HTR-8/SVneo (cell line): ENCODE measurements at places on chromosomes 11 and 22.

GRCh38 chr22:37427135-37427710, at the start of gene ELFN2:
Gene ELFN2, minus strand, starts transcription at chr22:37427479. Its CDS starts 51,945 bp downstream, at chr22:37375534.
- peak; percentile 18 for DNase-seq

- DNase-seq: no peak
These were observed 527.8 kb downstream of the METTL15 start for GRCh38 chr11:28636033-28636432.

GRCh38 chr22:19374410-19374809, 57.1 kb downstream of the HIRA start:
- no peak for DNase-seq

DNA sequence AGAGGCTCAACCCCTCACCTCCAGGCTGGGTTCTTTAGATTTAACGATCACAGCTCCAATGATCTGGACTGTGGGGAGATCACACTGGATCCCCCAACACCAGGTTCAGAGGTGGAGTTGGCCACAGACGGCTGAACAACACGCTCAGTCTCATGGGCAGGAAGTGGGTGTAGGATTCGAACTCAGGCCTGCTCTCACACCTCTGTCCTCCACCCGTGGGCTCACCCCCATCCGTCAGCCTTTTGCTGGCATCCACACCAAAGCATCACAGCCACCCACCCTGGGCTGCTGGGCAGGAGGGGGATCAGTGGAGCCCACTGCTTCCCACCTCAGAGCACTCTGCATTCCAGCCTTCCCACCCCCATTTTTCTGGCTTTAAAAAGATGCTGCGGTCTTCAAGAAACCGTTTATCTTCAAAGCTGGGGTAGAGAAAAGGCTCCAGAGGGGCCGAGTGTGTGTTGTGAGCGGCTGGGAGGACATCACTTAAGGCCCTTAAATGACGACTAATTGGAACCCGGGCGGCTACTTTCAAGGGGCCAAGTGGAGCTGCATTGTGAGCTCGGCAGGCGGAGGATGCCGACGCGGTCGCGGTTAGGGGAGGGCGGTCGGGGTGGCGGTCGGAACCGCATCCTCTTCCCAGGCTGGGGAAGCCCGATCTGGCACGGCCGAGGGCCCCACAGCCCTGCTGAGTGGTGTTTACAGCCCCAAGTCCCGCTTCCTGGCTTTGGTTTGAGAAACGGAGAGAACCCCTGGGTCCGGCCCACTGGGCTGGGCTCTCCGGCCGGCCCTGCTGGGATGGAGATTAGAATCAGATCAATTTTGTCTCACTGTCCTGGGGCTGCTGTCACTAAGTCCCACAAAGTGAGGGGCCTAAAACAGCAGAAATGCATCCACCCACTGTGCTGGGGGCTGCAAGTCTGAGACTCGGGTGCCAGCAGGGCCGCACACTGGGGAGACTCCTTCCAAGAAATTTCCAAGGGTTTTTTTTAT, 15.9 kb upstream of the FGF3 start:
- DNase-seq: no peak

GRCh38 chr11:44313761-44314489, 4.0 kb upstream of the ALX4 start:
- no peak for DNase-seq

DNA sequence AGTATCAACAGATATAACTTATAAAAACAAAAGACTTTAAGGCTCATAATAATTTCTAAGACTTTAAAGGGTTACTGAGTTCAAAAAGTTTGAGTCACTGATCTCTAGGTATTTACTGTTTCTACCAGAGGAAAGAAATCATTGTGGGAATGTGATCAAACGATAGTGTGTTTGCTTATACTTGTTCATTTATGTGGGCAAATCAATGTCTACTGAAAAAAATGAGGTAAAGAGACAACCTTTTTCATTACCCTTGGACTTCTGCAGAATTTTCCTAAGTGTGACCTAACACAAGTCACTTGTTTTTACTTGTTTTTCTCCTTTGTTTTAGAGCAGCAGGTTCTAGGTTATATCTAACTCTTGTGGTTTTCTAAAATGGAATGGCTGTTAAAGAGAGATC, 65.4 kb downstream of the PRR5L start:
- DNase-seq: no peak

- no peak for DNase-seq
These were observed 453 bp upstream of the MAFF start for GRCh38 chr22:38201371-38201710.

GRCh38 chr11:26847459-26847858, 125.6 kb upstream of the SLC5A12 start:
- DNase-seq: no peak

DNA sequence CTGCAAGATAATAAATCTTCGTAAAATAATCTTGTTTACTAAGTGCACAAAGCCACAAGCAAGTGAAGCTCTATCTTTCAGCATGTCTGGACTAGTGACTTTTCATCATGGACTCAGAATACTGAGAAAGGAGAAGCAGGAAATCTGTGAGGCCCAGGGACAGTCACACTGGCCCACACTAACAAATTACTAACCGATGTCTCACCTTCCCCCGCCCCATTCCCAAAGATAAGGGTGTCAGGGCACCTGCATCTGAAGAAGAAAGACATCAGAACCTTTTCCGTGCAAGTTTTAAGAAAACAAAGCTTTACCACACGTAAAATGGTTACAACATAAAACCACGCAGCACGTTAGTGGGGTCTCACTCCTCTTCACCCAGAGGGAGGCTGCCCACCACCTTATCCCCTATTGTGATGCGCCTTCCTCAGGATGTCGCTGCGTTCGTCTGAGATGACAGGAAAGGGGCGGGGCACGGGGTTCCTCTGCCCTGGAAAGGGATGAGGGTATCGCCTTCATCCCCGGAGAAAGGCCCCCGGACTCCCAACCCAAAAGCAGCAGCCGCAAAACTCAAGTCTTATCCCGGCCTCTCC, 616 bp downstream of the BTBD10 start:
- DNase-seq: peak; percentile 55

DNA sequence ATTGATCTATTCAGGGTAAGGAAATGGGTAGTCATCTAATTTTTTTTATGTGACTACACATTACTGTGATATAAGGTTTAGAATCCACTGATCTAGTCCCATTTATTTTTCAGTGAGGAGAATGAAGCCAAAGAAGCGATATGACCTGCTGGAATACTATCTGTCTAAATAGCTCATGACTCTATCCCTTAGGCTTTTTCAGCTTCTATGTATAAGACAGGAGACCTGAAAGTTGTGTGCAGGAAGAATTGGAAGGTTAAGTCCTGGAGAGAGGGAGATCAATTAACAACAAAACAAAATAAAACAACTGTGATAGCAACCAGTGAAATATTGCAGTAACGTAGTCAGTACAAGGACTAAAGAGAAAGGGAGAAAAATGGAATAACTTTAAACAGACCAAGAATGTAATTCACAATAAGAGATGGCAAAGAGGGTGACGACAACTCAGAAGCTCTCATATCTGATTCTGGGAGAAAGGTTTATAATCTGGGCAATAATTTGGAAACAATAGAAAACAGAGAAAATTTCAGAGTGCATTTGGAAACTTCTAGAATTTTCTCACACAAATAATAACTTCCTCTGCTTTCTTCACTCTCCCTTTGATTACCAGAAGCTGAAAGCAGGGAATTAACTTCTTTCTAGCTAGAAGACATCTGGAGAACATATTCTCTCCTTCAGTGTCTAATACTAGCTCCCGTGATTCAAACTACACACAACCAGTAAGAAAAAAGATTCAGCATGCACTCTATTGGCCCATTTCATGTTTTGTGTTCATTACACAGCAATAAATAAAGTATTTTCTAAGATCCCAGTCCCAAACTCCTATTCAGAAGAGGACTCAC, 19.2 kb upstream of the CASP12 start:
- no peak for DNase-seq

GRCh38 chr11:118658429-118659313, 20.8 kb downstream of the TREH start:
- DNase-seq: no peak

DNA sequence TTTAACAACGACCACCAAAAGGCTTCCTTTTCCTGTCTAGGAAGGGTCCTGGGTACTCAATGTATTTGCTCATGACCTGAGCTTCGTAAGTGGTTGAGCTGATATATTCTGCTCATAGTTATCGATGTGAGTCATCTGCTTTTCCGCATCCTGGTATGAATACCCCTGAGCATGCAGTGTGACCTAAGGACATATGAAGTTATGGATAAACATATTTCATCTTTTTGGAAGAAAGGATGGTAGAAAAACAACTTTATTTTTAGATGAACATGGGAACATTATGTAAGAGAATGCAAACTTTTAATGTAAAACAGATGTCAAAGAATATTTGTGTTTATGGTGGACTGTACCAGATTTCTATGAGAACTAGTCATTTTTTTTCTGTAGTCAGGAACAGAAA, 28.4 kb downstream of the TRPC6 start:
- no peak for DNase-seq

DNA sequence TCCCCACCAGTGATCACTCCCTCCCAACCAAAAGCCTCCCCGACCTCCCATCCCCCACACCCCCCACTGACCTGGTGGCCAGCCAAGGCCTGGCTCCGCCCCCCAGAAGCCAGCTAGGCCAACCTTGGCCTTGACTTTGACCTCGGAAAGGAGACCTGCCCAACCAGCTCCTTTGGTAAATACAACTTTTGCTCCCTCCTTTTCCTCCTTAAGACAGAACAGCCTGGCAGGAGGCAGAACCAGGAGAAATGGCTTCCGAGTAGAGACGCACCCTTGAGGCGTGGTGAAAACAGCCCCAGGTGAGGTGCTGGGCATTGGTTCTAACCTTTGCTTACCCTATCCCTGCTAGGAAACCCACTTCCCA, 27.0 kb downstream of the PLEKHA7 start:
- no peak for DNase-seq

GRCh38 chr22:26447584-26448329, 18.7 kb downstream of the ASPHD2 start:
- no peak for DNase-seq

GRCh38 chr22:20182365-20182764, 31.5 kb upstream of the CCDC188 start:
- DNase-seq: no peak
